A549 treated with CpdA at 1 μM for 4 hours (cell line): ENCODE measurements at places on chromosomes 11 and 22. TPM values are rescaled to one million over a fixed set of nuclear protein-coding genes. Genes with fewer than 3 reads are reported as not detected.

The PKP3 gene
- 31.0 to 40.9 TPM (median 35.4 TPM) in 5 replicates for total RNA-seq

The POLR2F gene
- total RNA-seq = 117 to 144 TPM (median 140 TPM) in 5 replicates

The ZNF280B gene
- total RNA-seq = 1.4 to 1.8 TPM (median 1.5 TPM) in 5 replicates

The KRTAP5-4 gene
- not detected in 5 replicates for total RNA-seq

The OR56A1 gene
- total RNA-seq = not detected in 5 replicates

The LRP5 gene
- 38.8 to 62.0 TPM (median 57.0 TPM) in 5 replicates for total RNA-seq

The SYVN1 gene
- 34.7 to 49.8 TPM (median 46.9 TPM) in 5 replicates for total RNA-seq

The WT1 gene
- 5.7 to 6.9 TPM (median 6.2 TPM) in 5 replicates for total RNA-seq

The MMP13 gene
- 0.06 TPM in 1 of 5 replicates, not detected in the others for total RNA-seq

The SNX32 gene
- 0.05 to 0.19 TPM (median 0.07 TPM) in 4 of 5 replicates, not detected in the other for total RNA-seq

The ZW10 gene
- 12.0 to 14.7 TPM (median 13.8 TPM) in 5 replicates for total RNA-seq

The TRIOBP gene
- 21.4 to 33.2 TPM (median 28.4 TPM) in 5 replicates for total RNA-seq

The C22orf15 gene
- not detected in 5 replicates for total RNA-seq

The CREBZF gene
- total RNA-seq = 29.0 to 34.1 TPM (median 30.4 TPM) in 5 replicates

The AMOTL1 gene
- total RNA-seq = 8.2 to 11.0 TPM (median 9.6 TPM) in 5 replicates

The UPK3A gene
- total RNA-seq = not detected in 5 replicates
